Stimulated activated CD4-positive, alpha-beta T cell treated with anti-CD3 and anti-CD28 coated beads, Interleukin-15, amount 100 ng/mL, for 48 hours (primary cell): ENCODE measurements at places on chromosomes 7 and 10.

DNA sequence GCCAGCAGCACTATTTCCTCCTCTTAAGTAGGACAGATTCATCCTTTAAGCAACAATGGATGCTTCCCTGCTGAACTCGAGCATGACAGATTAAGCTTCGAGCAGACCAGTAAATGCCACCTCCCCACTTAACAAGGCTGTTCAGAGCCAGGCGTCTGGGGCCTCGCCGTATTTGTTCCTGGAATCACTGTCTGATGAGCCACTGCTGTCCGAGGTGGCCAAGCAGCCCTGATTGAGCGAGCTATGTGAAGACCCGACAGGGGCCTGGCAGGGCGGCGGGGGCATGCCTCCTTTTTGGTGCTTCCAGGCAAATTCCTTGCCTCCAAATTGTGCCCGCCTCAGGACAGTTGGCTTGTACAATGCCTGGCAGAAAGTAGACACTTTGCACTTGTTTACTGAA lies 862.6 kb downstream of the NRG3 start:
- DNase-seq: no peak

GRCh38 chr7:152341039-152341913 lies 94.5 kb downstream of the KMT2C start:
- DNase-seq: no peak

GRCh38 chr10:89873055-89873454 lies 171.7 kb downstream of the KIF20B start:
- no peak for DNase-seq

DNA sequence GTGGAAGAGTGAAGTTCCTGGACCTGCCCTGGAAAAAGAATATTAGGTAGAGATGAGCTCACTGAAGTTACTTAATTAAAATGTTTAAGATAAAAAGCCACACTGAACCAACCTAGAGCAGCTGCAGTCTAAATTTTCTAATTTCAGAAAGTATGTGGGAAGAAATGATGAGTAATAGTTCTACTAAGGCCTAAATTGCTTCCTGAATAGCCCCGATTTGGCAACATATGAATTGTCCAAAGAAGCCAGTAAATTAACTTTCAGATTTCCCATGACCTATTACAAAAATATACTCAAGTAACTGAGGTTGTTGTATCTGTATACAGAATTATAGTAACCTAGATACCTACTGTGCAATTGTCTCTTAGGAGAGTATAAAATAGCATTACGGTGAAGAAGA lies 312.6 kb downstream of the IPMK start:
- no peak for DNase-seq

GRCh38 chr7:13181216-13181615 lies 493.8 kb downstream of the ARL4A start:
- no peak for DNase-seq

DNA sequence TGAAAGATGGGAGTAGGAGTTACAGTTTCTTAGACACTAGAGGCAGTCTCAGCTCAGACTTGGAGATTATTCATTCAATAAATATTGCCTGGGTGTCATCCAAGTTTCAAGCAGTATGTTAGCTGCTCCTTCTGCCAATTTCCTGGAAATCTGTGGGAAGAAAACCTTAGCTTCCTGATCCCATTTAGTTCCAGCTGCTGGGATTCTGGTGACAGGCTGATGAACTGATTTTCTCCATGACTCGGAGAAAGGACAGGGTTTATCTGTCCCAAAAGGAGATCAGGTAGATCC lies 95.8 kb downstream of the CLEC2L start:
- no peak for DNase-seq

DNA sequence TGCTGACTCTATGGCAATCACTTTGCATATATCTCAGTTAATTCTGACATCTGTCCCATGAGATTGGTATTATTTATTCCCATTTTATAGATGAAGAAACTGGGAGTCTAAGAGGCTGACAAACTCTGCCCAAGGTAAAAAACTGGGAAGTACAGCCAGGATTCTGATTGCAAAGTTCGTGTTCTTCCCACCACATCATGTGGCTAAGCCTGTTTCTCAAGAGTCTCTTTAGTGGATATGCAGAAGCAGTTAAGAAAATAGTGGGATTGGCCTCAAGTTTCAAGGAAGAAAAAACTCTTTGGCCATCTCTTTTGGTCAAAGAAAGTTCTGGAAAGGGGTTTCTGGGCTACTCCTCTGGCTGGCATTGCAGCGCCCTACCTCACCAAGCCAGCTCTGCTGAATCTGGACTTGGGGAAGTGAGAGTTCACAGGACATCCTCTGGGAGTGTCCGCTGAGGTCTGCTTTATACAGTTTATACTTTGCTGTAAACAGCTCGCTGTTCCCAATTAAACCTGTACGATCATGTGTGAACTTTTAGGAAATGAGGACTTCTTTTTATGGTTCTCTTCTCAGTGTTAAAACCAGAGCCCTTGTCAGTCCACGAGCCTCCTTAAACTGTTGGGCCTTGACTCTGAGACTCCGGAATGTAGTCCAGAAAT lies 12.2 kb upstream of the BMPR1A start:
- no peak for DNase-seq

- no peak for DNase-seq
These were observed 78.0 kb downstream of the MKI67 start for GRCh38 chr10:128047991-128048818.

- DNase-seq: no peak
These were observed 58.3 kb downstream of the ST7 start for GRCh38 chr7:117011419-117012260.

DNA sequence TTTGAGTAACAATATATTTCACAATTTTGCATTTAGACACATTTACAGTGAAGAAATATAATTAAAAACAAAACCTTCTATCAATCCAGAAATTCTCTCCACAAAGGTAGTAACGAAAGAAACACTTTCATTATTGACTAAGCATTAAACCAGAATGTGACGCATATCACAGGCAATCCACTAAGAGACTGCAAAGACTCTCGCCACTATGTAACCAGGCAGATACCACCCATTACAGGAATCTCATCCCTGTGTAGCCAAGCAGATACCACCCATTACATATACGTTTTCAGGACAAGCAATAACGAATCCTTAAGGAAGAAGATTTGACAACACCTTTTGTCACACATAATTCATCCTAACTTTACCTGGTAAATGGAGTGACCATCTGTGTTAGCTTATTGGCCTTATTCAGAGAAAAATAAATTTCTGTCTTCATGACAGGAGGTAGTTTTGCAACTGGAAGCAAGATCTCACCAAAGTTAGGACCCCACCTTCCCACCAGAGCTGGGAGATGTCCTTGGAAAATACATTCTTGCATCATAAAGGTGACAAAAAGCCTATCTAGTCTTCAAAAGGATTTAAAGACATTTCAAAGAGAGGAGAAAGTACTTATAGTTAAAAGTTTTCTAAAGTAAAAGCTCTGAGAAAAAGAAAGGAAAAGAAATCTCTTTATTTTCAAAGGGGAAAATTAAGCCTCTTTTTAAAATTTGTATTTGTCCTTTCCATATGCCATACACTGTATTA lies 30.8 kb downstream of the LRRC17 start:
- DNase-seq: no peak

DNA sequence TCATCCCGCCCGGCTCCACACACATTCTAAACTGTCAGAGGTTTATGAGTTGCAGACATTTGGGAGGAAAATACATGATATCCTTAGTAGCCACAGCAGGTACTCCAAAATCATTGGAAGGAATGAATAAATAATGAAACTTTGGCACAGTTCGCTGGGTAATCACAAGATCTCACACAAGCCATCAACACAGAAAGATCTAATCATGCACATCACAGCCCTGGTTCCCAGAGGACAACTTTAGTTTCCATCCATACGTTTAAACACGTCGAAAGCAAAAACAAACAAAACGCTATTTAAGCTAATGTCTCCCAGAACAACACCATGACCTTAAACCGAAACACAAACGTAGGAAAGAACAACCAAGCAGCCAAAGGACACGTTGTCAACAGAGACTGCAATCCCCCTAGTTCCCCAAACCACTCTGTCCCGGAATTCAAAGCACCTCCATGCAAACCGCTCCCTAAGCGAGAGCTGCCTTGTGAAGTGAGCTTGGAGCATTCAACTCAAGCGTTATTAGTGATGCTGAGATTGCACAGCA lies 12.3 kb downstream of the SVIL start:
- DNase-seq: no peak

DNA sequence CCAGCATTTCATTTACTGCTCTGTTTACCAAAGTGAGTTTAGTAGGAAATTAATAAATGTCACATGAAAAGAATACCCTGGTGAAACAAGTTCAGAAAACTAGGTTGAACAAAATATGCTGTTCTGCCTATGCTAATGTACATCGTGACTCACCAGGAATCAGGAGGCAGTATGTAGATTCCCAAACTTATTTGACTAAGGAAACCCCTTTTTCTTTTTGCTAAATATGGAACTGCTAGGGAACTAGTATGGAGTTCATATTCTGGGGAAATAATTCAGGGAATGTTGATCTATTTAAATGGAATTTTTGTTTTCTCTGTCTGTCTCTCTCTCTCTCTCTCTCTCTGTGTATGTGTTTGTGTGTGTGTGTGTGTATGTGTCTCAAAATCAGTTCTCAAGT lies 49.9 kb upstream of the EXOC4 start:
- DNase-seq: no peak

- no peak for DNase-seq
These were observed 474.2 kb downstream of the PARD3 start for GRCh38 chr10:34340934-34341333.

GRCh38 chr7:45033261-45033930 lies 33.4 kb downstream of the CCM2 start:
- DNase-seq: no peak

- DNase-seq: no peak
These were observed 245.8 kb downstream of the FRMD4A start for GRCh38 chr10:14084875-14085274.

DNA sequence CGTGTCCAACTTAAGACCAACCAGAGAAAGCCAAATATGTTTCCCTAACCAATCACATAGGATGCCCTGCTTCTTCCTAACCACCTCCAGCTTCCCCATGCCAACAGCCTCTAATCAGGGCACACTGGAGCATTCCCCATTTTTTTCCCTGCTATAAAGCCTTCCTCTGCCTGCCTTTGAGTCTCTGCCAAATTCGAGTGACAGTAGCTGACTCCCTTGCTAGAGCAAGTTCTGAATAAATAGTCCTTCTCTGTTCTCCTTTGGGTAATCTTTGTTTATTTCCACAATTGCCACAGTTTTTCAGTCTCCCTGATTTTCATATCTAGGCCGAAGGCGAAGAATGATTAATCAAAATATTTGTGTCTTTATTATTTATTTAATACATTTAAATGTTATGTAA lies 96.7 kb downstream of the ANLN start:
- DNase-seq: no peak

DNA sequence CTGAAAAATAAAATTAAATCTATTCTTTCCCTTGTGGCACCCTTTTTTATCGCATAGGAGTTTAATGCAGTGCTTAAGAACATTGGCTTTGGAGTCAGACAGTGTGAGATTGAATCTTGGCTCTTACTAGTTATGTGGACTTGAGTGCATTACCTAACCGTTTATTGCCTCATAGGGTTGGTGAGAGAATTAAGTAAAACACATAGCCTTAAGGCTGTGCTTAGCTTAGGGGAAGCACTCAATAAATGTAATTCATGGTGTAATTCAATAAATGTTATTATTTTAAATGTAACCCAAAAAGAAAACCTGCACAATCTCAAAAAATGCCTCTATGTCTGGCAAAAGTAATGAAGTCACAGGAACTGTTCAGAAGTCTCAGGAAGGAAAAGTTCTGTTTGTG lies 2.7 kb downstream of the STK17A start:
- no peak for DNase-seq

DNA sequence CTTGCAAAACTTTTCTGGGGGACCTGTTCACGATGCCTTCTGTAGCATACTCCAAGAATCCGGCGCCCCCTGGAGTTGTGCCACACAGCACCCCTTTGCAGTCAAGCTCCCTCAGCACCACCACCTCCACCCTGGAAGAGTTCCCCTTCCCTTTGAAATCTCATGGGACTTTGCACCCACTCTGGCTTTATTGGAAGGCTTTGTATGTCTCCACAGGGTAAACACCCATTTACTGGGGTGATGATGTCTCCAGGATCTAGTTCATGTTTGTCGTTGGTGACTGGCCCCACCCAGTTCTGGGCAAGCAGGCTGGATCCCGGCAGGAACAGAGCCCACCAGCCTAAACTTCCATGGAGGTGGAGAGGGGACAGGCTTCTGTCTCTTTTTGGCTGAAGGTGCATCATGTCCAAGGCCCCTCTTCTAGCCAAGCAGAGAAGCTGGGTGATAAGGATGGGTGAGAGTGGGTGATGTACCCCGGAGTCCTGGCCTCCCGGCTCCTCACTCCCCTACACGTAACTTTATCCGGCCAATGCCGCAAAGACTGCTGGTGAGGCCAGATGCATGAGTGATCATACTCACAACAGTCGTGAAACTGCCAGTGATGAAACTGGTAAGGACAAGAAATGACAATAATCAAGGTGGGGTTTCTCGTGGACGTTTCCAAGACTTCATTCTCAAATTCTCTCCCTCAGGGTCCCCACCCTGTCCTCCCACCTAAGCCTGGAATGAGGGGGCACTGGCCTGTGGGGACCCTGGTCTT lies 695 bp upstream of the CLDN4 start:
- no peak for DNase-seq

DNA sequence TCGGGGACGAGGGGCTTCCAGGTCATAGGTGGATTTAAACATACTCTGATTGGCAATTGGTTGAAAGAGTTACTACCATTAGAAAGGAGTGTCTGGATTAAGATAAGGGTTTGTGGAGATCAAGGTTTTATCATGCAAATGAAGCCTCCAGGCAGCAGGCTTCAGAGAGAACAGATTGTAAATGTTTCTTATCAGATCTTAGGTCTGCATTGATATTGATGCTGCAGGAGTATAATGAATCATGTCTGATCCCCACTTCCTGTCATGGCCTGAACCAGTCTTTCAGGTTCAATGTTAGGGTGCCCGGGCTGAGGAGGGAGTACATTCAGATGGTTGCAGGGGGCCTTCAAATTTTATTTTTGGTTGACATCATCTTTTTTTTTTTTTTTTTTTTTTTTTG lies 51.4 kb downstream of the SH3PXD2A start:
- DNase-seq: no peak
